ACHN (cell line): ENCODE measurements at places on chromosomes 4 and X.

GRCh38 chr4:5990446-5991160 is 27.6 kb downstream of the C4orf50 start:
- DNase-seq = no peak

DNA sequence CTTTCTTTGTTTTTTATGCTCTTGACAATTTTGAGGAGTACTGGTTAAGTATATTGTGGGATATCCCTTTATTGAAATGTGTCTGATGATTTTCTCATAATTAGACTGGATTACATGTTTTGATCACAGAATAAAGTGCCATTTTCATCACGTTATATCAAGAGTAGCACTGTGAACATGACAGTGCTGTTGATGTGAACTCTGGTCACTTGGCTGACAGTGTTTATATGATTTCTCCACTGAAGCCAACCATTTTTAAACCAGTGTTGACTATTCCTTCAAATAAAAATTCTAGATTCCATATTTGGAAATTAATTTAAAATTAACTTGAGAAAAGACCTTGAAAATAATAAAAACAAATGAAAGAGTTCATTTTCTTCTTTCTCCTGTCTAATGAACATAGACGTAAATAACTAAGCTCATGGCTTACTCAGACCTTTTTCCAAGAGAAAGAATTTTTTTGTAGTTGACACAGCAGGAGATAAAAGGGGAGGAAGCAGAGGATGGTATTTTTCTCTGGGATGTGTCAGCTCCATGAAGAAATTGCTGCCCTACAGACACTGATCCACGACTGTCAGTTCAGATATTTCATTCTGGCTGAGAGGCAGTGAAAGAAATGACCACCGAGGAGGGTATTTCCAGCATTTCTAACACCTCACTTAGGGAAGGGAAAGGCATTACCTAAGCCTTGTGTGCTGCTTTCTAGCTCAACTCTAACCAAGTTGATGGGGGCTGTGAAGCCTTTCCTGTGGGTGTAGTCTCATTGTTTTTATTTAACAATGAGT is 150.9 kb upstream of the ANK2 start:
- peak; percentile 9 for DNase-seq

- no peak for DNase-seq
These were observed 83.8 kb downstream of the SMARCA5 start for GRCh38 chr4:143597276-143597675.

- DNase-seq = no peak
These were observed 30.3 kb downstream of the ABLIM2 start for GRCh38 chr4:8128100-8128856.

GRCh38 chr4:166312166-166312565 is 439.1 kb downstream of the TLL1 start:
- no peak for DNase-seq
